Mesenteric fat pad (tissue), 1 donor: ENCODE measurements at places on chromosomes 2 and 18. TPM values are rescaled to one million over a fixed set of nuclear protein-coding genes. Genes with fewer than 3 reads are reported as not detected.
A peak's percentile ranks its signal among the peaks of the same experiment; 100 is the strongest.

Gene GALNT14
- total RNA-seq, result 3.4 TPM

Gene NAT8
- total RNA-seq, result not detected

Gene TUBB8B
- total RNA-seq, result not detected

Gene UGT1A5
- total RNA-seq, result not detected

Gene COLEC12
- total RNA-seq, result 36.7 TPM

DNA sequence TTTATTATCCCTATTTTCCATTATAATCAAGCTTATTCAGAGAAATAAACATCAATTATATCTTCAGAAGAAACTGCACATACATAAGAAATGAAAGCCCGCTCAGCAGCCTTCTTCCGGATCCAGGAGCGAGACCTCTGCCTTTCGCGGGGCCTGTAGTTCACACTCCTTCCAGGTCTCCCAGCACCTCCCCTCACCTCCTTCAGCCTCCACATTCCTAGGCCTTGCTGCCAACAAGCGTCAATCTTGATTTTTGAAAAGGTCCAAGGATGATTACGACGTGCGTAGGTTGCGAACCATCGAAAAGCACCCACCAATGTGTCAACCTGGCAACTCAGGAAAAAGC is 355 bp upstream of the KIDINS220 start:
- no peak for DNase-seq

DNA sequence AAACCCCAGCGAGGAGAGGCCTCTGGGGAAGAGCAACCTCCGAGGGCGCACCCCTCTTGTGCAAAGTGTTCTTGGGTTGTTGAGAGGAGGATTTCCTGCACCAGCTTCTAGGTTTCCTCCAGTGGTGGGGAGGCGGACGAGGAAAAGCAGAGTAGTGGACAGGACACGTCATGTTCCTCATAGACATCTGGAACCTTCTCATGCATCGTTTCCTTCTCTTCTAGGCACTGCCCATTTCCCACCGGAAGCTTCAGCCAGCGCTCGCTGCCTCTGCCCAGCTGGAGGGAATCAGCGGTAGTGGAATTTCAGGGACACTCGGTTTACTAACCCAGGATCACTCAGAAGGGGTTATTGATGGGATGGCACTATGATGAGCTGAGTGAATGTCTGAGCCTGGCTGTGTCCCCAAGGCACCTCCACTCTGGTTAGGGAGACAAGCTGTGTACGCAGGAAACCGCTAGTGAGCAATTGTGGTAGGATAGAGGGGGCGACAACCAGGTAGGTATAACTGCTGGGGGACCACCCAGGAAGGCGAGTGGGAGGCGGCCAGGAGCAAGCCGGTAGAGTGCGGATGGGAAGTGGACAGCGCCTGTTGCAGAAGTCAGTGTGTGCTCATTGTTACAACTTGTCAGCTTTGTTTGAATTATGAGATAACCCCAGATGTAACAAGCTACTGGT is 960 bp upstream of the APOB start:
- no peak for DNase-seq

GRCh38 chr2:39738936-39739335 is 40.1 kb downstream of the THUMPD2 start:
- DNase-seq, result no peak

- no peak for DNase-seq
Observed at GRCh38 chr2:30990176-30990575, 148.1 kb downstream of the GALNT14 start.

- DNase-seq, result no peak
Observed at GRCh38 chr2:168601741-168602140, 145.7 kb downstream of the CERS6 start.

- DNase-seq, result no peak
Observed at GRCh38 chr2:143934626-143935481, 585.1 kb downstream of the ZEB2 start.

DNA sequence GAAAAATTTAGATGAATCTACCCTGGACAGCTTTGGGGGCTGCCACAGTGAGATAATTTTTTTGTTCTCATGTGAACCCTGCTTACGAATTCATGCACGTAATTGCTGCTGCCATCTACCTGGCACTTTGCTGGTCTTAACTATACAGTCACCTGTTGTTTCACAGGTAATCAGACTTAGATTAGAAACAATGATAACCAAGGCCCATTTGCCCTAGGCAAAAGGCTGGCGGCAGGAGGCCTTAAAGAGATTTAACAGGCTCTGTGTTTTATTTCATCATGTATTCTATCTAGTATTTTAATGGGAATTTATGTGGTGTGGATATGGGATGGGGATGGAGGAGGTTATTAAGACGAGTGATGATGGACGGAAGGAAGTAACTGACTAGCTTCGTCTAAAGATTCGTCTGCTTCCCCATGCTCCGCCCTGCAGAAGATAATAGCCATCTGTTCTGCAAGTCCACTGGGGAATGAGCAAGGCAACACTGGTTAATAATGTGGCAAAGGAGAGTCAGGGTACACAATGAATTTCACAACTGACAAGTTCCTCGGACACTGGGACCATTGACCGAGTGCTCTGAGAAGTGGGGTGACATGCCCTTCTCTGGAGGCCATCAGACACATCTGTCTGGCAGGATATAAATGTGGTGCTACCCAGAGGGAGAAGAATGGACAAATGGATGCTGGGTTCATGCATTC is 291.8 kb upstream of the TNP1 start:
- DNase-seq, result no peak

DNA sequence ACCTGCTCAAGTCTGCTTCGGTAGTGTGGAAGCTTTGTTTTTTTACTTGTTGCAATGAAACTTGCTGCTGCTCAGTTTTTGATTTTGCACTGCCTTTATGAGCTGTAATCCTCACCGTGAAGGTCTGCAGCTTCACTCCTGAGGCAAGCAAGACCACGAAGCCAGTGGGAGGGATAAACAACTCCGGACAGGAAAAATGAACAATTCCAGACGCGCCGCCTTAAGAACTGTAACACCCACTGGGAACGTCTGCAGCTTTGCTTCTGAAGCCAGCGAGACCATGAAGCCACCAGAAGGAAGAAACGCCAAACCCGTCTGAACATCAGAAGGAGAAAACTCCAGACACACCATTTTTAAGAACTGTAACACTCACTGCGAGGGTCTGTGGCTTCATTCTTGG is 245.7 kb upstream of the REG3G start:
- no peak for DNase-seq

DNA sequence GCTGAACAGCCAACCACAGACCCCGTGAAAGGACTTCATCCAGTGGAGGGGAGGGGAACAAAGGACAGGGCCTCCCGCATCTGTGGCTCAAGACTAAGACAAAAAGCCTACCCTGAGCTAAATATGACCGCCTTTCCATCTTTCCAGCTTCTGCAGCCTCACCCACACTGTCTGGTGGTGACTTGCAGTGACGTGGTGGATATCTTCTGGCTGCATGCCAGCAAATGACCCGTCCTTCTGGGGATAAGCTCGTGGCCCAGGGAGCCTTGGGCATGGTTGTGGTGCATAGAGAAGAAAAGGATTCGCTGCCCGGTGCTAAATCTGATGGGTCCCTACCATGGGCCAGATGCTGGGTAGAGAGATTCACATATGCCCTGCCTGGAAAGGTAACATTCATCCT is 8.7 kb upstream of the NGEF start:
- DNase-seq, result peak; percentile 65

DNA sequence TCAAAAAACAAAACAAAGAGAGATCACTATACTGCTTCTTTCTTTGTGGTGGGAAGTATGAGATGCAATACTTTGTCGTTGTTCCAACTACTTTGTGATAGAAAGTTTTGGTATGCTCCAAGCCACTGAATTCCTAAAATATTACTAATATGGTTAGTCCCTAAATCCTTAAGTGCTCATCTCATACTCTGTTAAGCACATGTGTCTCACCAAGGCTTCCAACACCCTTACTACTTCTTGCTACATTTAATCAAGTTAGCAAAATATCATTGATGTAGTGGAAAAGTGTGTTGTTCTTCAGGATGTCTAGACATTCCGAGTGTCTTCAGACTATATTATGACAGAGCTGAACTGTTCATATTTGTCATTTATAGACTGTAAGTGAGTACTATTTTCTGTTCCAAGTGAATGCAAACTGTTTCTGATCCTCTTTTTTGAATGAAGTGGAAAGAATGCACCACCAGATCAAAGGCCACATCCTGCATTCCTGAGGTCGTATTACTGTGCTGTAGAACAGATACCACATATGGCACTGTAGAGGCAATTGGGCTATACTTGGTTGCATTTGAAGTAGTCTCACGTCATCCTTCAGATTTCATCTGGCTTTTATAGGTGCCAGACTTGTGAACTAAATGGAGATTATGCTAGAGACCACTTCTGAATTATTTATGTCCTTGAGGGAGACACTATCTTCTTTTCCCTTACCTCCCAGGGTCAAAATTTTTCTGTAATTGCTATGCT is 298.4 kb upstream of the ZNF521 start:
- no peak for DNase-seq

- DNase-seq, result no peak
Observed at GRCh38 chr2:27016801-27017325, 15.9 kb upstream of the TMEM214 start.

GRCh38 chr2:233833345-233833744 is 21.0 kb downstream of the HJURP start:
- DNase-seq, result peak; percentile 78

DNA sequence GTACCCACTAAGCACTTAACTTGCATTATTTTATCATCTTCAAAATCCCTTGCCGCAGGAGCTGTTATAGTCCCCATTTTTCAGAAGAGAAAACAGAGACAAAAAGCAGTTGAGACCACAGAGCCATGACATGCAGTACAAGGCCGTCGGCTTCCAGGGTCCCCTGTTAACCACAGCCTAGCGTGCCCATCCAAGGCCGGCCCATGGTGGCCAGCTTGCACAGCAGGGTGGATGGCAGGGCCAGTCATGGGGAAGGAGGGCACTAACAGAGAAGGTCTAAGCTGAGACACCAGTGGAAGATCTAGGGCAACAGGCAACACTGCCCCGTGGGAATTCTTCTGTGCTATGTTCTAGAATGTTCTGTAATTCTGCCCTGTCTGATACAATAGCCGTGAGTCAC is 192.6 kb upstream of the ID2 start:
- no peak for DNase-seq

DNA sequence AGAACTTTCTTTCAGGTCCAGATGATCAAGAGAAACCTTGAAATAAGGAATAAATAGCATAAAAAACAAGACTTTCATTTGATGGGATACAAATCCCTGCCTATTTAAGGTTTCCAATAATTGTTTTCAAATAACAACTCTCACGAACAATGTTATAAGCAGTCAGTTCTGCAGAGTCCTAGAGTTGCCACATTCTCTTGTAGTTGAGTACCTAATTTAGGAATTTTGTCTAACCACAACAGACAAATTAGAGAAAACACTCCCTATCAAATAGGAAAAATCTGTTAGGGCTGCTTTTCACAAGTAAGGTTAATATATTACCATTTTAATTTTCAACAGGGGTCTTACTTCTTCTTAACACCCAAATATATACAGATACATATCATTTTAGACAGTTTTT is 130.1 kb upstream of the CDH20 start:
- DNase-seq, result no peak

- no peak for DNase-seq
Observed at GRCh38 chr2:173831312-173832229, 133.6 kb downstream of the SP3 start.

DNA sequence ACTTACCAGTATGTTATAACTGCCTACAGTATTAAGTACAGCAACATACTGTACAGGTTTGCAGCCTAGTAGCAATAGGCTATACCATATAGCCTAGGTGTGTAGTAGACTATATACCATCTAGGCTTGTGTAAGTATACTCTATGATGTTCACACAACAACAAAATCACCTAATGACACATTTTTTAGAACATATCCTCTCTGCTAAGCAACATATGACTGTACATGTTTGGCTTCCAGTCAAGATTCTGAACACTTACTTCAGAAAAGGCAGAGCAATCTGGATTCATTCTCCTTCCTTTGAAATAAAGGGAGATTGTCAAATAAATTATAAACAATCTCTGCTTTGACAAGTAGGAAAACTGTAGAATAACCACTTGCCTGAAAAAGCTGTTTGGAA is 81.8 kb downstream of the EXOC6B start:
- no peak for DNase-seq

- no peak for DNase-seq
Observed at GRCh38 chr2:220707261-220707660, 864.8 kb downstream of the EPHA4 start.
